Right kidney (tissue), 9 donors: ENCODE measurements at places on chromosomes 2 and 18.

DNA sequence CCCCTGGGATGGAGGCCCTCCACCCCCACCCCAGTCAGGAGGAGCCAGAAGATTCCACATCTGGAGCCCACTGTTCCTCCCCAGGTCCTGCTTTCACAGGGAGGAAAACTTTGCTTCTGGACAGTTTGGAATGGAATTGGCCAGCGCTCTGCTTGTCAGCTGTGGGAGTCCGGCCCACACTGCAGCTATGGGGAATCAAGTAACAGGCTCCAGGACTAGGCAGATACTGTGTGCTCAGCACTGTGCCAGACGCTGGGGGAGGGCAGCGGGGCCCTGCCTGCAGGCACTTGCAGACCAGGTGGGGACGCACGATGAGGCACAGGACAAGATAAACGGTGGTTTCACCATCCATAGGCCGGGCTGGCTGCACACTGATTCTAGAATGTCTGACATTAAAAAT is 114.0 kb downstream of the STPG4 start:
- no peak for DNase-seq

DNA sequence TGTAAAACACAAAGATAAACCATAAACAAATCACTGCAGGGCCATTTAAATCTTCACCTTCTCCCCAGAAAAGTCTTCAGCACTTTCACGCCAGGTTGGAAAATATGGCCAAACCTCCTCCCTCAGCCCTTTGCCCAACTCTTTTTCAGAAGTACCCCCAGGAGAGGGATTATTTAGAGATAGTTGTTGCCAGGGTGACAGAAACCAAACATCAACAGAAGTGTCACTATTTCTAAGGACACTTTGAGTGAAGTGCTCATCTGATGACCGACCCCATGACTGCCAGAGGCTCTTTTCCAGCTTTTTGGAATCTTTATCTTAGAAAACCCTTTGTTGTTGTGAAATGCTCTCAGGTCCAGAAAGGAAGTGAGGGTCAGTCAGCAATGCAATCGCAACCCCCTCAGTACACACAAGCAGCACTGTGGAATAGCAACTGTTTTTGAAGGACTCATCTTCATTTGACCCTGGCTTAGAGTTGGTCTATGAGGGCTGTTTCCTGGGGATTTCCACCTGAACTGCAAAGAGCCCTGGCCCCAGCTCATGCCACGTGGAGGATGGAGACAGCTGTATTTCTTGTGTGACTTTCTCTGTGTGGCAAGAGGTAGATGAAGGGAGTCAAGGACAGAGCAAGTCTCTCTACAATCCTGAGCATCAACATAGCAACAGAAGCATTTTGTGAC is 114.0 kb upstream of the STON1 start:
- DNase-seq: no peak

GRCh38 chr2:20796374-20796791 is 26.5 kb downstream of the LDAH start:
- no peak for DNase-seq

DNA sequence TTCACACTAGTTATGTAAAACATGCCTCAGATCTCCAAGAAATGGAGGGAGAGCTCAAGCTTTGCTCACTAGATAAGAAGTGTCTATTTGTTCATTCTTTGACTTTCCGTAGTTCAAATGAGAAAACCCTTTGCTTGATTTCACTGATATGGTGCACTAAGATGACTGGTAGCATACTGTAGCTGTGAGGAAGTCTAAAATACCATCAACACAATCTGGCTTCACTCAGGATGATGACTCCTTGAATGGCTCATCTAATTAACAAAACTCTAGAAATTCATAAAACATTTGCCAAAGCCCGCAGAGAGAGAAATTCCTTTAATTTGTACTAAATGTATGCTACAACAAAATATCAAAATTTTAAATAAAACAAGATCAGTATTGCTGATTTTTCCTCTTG is 152.8 kb upstream of the STK17B start:
- no peak for DNase-seq

DNA sequence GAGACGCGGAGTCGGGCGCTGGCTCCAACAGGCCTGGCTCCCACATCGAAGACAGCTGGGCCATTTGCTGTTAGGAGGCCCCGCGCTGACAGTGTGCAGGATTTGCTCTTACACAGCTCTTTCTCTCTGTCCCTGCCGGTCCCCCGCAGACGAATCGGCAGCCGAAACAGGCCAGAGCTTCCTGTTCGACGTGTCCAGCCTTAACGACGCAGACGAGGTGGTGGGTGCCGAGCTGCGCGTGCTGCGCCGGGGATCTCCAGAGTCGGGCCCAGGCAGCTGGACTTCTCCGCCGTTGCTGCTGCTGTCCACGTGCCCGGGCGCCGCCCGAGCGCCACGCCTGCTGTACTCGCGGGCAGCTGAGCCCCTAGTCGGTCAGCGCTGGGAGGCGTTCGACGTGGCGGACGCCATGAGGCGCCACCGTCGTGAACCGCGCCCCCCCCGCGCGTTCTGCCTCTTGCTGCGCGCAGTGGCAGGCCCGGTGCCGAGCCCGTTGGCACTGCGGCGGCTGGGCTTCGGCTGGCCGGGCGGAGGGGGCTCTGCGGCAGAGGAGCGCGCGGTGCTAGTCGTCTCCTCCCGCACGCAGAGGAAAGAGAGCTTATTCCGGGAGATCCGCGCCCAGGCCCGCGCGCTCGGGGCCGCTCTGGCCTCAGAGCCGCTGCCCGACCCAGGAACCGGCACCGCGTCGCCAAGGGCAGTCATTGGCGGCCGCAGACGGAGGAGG is 3.5 kb downstream of the GDF7 start:
- peak; percentile 79 for DNase-seq

GRCh38 chr18:49813069-49813318 is 339 bp downstream of the ACAA2 start:
- peak; percentile 89 for DNase-seq

- DNase-seq: peak; percentile 11
Measured at GRCh38 chr2:62014102-62014501, 108.6 kb downstream of the COMMD1 start.

GRCh38 chr18:69484699-69485396 is 84.2 kb downstream of the DOK6 start:
- no peak for DNase-seq

DNA sequence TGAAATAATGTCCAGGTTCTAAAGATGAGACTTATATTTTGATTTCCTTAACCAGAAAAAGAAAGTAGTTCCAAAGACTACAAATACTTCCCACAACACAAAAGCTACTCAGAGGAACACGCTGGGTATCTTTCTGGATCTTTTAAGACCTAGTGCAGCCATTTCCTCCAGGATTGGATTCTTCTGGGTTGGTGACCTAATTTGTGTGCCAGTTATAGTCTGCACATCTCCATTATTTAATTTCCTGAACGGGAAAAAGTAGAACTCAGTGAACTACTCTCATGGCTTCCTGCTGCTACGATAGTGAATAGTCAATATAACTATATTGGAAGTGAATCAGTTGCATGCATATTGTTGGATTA is 1.5 kb downstream of the TMEM87B start:
- no peak for DNase-seq

- no peak for DNase-seq
Measured at GRCh38 chr2:30615926-30616325, 168.9 kb downstream of the LCLAT1 start.

- DNase-seq: no peak
Measured at GRCh38 chr2:71952572-71953188, 195.0 kb downstream of the CYP26B1 start.

DNA sequence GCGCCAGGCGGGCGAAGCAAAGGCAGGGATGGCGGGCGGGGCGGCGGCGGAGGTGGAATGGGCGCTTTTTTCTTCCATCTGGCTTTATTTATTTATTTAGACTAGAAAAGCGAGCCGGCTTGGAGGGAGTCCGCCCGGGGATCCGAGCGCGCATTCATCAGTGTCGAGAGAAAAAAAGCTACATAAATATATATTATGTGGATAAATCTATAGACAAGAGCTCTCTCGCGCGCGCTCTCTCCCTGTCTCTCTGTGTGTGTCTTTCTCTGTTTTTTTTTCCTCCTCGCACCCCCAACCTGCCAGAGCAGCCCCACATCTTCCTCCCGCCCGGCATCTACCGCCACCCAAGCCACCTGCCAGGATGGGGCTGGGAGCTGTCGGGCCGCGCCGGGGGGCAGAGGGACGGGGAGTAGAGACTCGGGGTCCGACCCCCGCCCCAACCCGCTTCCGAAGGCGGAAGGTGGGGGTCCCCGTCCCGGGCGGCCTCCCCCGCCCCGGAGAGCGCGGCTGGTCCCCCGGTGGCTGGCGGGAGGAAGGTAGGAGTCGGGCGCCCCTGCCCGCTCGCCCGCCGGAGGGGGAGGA is 972 bp upstream of the CELF4 start:
- peak; percentile 51 for DNase-seq

- no peak for DNase-seq
Measured at GRCh38 chr18:3683483-3683882, 233.5 kb downstream of the TGIF1 start.

DNA sequence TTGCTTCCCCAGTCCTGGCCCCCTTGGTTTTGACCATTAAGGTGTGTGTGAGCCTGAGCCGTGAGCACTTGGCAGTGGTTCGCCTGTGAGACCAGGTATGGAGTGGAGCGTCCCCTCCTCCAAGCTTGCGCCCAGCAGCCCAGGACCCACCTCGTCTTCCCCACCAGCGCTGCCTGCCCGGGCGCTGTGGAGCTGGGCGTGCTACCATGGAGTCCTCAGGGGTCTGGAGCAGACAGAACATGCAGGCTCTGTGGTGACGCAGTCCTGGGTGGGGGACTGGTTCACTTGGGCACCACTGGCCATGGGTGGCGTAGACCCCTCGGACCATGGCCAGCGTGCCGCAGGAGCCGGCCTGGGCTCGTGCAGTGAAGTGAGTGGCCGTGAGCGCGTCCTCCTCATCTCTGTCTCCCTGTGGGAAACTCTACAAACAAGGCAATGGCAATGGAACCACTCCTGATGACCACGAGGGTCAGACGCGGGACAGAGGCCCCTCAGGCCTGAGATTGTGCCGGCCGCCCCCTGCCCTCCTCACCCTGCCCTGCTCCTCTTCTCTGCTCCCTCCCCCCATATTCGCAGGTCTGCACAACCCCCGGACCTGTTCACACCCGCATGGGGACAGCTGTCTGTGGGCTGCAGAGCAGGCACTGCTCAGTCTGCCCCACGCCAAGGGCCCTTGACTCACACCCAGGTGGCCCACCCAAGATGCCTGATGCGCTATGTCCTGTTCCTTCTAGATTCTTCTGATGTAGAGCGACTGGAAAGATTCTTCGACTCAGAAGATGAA is 15.0 kb downstream of the DTYMK start:
- no peak for DNase-seq

GRCh38 chr2:209609531-209609930 is 162.1 kb upstream of the UNC80 start:
- no peak for DNase-seq

GRCh38 chr2:26904839-26905238 is 56.9 kb downstream of the DPYSL5 start:
- DNase-seq: no peak

GRCh38 chr2:138720035-138720838 is 60.0 kb downstream of the NXPH2 start:
- DNase-seq: no peak

DNA sequence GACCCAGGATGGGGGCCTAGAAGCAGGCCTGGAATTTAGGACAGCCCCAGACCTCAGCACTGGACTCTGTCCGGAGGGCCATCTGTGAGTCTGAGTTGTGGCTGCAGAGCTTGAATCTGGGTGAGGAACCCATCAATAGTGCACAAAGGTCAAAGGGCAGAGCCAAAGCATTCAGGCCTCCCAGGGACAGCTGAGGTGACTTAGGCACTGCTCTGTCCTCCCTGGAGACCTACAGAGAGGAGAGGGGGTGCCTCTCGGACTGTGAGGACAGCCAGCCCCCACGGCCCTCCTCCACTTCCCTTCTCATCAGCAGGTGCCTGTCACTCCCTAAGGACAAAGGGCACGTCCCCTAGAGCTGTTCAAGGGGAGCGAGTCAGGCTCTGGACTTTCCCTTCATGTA is 25.1 kb upstream of the PRLH start:
- no peak for DNase-seq
